ENCODE measurements at places on chromosomes 3 and 15.

DNA sequence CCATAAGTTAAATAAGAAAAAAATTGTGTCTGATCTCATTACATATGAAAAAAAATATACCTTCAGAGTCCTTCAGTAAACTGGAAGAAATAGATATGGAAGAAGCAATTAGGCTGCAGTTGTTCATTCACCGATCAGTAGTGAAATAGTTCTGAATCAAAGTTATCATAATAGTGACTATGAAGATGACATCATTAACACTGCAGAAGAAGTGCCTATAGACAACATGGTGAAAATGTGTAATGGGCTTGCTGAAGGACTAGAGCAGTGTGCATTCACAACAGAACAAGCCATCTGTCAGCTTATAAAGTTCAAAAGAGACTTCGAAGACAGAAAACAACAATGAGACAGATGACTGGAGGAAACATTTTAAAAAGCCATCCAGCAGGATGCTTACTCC lies 144.5 kb downstream of the NAALADL2 start:
- no peak for DNase-seq

DNA sequence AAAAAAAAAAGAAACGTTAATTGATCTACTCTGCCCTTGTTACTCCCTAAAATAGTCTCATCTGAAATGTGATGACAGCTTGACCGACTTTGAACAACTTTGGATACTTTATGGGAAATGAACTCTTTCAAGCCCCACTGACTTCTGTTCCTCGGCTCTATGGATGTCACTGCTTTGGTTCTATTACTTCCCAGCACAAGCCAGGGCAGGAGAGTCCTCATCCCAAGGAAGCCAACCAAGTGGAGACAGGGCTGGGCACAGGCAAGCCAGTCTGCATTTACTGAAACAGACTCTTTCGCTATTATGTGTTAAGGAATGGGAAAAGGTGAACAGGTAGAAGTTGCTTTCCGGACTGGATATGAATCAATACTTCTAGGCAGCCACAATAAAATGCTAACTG lies 444.0 kb downstream of the FOXP1 start:
- no peak for DNase-seq

- DNase-seq = no peak
These were observed 1.4 kb downstream of the HTD2 start for GRCh38 chr3:58307639-58308215.

DNA sequence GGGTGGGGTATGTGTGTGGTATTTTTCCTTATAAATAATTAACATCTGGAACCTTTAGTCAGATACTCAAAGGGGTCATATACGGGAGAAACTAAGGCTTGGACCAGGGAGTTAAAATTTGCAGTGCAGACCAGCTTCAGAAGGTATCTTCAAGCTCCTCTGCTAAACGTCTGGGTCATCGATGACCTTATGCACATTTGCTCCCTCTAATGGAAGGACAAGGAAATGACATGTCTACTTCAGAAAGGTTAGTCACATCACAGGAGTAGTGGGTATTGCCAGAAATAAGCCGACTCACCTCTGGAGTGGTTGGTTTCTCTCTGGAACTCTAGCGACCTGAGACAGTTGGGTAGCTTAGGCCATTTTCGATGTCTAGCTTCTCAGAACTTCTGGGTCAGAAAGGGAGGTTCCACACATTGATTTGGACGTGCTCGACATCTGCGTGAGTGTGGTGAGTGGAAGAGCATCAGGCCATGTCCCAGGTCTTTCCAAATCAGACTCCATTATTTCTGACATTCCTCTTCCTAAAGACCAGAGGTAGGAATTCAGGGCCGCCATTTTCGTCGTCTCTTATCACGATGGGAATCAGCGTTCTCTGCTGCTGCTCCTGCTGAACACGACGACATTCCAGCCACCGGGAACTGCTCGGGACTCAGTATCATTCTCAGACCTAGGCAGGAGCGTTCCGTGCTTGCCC lies 31.8 kb upstream of the RASA2 start:
- DNase-seq = peak; percentile 7

GRCh38 chr3:184659797-184660301 lies 52.0 kb downstream of the MAGEF1 start:
- no peak for DNase-seq

DNA sequence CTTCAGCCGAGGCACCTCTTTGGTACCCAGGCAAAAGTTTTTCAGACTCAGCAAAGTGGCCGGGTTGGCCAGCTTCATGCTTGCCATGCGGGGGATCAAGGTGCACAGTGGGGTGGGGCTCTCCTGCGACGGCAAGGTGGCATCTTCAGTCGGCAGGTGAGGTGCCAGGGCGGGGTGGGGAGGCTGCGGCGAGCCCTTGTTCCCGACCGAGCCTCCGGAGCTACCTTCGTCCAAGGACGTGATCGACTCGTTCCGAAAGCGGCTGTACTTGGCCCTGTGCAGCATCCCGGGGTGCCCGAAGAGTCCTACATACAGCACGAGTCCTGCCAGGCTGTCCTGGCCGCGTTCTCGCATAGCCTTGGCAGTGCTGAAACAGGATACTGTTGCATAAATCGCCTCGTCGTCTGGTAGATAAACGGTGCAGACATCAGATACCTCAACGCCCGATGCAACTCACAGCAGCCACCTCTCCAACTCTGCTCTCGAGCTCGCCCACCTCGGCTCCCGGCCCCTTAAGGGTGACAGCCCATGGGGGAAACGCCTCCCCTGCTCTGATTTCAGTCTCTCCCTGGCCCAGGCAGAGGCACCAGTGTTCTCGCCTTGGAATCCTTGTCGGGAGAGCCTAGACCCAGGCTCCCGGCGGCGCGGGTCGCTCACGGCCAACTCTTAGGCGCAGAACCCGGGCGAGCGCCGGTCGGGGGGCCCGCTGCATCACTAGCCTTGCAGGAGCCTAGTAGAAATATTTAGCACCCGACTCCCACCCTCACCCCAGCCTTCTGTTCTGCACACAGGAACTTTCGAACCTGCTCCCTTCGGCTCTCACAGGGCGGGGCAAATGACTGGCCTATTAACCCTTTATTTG lies 826 bp downstream of the SHC4 start:
- no peak for DNase-seq

DNA sequence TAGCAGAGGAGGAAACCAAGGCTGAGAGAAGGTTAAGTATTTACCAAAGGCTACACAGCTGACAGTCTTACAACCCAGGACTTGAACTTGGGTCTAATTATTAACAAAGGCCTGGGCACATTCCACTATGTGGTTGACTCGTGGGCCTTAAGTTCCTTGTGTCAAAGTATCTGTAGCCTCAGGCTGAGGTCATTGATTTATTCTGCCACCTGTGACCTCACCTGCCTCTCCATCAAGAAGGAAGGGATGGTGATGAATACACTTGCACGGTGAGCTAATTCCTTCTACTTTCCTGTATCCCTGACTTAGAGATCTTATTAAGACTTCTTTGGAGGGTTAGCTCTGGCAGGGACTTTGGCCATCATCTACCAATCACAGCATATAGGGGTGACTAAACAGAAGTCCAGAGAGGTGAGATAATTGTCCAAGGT lies 19.9 kb upstream of the LRRC58 start:
- DNase-seq = no peak

DNA sequence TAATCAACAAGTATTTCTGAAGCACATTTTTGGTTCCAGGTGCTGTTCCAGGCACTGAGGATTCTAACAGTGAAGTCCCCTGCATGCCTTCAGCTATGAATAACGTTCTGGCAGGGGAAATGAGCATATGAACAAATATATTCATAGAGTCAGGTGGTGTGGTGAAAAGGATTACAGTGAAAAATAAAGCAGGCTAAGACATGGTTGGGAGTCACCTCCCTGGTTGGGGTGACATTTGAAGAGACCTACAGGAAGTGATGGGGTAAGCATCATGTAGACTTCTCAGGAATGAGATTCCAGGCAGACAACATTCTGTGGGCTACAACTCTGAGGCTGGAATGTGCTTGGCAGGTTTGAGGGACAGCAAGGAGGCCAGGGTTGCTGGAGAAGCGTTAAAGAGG lies 15.0 kb downstream of the FRMD4B start:
- DNase-seq = no peak

DNA sequence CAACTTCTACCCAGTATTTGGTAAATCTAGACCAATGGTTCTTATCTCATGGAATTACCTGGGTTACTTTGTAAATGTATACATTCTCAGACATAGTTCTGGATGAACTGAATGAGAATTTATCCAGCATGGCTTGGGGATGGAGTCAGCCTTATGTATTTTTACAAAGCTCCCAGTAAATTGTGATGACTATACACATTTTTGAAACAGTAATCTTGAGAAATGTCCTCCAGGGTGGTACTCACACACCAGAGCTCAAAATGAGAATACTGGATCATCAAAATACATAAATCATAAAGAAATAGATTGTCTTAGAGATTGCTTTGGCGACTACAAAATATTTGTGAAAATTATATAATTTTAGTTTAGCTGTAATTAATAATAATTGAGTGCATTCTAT lies 722.1 kb upstream of the DPPA4 start:
- DNase-seq = no peak

DNA sequence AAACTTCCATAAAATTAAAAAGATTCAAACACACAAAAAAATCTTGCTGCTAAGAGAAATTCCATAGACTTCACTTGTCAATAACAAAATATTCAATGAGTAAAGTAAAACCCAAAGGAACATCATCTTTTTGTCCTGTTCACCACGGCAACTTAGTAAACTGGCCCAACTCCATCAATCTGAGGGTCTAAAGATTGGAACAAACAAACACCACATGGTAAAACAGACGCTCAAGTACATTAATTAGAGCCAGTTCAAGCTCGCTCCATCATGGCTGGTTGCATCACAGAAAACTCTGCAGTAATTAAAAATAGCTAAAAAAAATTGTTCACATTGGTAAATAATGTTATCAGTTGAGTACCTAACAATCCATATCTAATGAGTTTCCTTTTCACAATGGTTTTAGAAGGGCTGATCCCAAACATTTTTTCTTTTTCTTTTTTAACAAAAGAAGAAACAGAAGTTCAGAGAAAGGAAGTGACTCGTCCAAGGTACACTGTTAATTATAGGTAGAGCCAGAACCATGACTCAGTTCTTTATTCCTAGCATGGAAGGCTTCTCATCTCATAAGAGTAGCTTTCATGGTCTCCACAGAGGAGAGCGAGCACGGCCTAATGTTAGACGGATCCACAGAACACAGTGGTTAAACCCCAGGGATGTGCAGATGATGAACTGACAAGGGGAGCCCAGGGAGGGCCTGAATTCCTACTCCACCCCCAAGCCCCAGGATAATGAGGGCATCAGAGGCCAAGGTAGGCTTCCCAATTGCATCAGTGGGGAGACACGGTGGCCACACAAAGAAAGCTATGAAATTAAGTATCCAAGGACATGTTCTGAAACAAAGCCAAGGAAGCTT lies 79.2 kb upstream of the ARHGEF3 start:
- no peak for DNase-seq

DNA sequence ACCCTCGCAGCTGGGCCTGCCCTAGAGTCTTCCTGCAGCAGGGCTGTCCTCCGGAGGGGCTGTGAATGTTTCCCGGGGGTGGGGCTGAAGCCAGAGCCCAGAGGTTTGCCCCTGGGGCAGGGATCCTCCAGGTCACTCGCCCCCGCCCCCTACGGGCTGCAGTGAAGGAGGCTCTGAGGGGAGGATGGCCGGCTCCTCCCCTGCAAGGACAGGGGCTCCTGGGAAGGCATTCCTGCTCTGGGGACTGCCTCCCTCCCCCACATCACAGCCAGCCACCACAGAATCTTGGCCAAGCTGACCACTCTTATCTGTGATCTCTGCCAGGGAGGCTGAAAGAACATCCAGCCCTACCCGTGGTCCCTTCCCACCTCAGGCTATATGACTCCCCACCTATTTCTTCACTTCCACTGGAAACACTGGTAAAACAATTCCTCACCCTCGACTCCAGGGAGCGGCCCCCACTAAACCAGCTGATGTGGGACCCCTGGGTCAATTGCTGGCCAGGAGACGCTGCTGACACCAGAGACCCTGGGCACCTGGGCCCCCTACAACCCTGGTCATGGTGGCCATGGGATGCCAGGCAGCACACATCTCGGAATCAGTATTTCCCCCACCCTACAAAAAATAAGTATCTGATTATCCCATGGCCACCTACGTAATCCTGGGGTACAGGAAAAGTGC lies 66.0 kb downstream of the HMCES start:
- DNase-seq = no peak

DNA sequence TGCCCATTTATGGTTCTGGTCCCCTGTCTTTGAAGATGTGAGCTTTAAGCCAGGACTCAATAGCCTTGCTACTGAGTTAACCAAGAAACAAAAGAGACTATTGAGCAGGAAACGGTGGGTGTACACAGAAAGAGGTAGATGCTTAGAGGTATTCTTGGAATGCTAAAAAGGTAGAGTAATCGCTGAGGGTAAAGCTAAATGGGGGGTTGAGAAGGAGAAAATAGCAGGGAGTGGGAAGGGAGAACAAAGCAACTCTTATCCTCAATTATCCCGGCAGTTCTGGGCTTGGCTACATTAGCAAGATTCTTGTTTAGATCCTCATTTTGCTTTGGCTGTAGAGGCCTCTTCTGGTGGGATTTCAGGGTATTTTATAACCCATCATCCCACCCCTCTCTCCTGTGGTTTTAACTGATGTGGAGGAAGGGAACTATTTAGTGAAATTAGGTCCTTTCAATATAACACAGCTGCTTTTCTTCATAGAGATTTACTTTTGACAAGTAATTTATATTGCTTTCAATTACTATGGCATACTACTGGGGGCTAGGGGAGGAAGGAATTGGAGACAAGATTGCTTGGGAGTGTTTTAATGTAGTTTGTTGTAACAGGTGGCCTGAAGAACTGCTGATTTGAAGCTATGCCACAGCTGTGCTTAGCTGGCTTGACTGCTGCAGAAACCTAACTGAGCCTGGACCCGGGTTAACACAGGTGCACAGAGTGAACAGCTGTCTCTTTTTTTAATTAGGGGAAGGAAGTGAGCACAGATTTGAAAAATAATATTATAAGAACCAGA lies 234.3 kb upstream of the CCDC54 start:
- no peak for DNase-seq

- DNase-seq = no peak
These were observed at the start of gene WWTR1 for GRCh38 chr3:149657926-149658743. Gene WWTR1 (minus strand): TSS chr3:149658025. CDS start chr3:149657306, 719 bp downstream.

GRCh38 chr3:39531665-39532064 lies 64.2 kb downstream of the MOBP start:
- DNase-seq = no peak

GRCh38 chr3:38039899-38040261 lies 872 bp downstream of the DLEC1 start:
- peak; percentile 59 for DNase-seq

- no peak for DNase-seq
These were observed 131.9 kb upstream of the STAC start for GRCh38 chr3:36248374-36248773.

- no peak for DNase-seq
These were observed 49.5 kb downstream of the APBA2 start for GRCh38 chr15:28935316-28935715.

GRCh38 chr15:73997986-73998385 lies 3.5 kb downstream of the PML start:
- no peak for DNase-seq

DNA sequence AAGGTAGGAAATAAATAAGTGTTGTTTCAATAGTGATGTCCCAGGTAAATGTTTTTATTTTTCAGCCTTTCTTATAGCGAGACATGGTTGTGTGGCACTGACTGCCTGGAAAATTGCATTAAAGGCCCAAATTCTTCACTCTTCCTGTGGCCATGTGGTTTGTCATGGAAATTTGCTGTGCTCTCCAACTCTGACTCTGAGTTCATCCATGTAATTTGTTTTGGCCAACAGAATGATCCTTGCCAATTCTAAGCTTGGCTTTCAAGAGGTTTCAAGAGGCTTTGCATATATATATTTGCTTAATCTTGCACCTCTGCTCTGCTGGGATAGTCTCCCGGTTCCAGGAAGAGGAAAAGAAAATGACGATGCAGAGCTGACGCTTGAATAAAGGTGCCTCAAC lies 107.5 kb upstream of the ARHGEF26 start:
- no peak for DNase-seq
